ENCODE measurements at places on chromosomes 5 and 9.
A peak's percentile ranks its signal among the peaks of the same experiment; 100 is the strongest.

DNA sequence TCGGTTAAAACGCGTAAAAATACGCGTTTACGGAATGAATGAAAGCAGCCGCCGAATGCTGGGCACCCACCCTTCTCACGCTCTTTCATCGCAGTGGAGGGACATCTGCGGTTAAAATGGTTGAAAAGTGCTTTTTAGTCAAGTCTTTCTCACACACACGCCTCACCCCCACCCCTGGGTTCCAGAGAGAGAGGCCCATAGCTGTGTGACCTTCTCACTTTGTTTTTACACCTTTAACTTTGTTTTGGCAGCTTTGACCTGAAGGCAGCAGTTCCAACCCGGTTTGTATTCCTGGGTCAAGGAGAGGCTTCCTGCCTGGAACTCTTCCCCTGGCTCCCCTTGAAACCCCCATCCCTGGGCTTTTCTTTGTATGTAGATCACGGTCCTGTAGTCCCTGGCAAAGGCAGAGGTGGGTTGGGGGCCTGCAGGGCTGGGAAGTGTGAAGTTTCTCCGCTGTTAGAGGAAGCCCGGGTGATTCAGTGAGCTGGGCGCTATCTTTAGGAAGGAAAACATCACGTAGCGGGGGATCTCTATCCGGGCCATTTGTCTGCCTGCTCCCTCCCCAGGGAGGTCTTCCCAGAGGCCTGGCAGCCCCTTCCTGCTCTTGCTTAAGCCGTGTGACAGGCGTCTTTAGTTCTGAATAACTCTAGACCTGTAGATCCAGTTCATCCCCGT, 29.6 kb downstream of the SPRY4 start:
- H3K27me3 ChIP-seq: no peaks in the 10 kb centered on the region
- H3K27ac ChIP-seq: peak overlapping the region; percentile 88
- H3K4me3 ChIP-seq: no peak overlapping the region
- peaks cover 47% of the 10 kb centered on the region for H3K4me1 ChIP-seq
- DNase-seq: no peak

DNA sequence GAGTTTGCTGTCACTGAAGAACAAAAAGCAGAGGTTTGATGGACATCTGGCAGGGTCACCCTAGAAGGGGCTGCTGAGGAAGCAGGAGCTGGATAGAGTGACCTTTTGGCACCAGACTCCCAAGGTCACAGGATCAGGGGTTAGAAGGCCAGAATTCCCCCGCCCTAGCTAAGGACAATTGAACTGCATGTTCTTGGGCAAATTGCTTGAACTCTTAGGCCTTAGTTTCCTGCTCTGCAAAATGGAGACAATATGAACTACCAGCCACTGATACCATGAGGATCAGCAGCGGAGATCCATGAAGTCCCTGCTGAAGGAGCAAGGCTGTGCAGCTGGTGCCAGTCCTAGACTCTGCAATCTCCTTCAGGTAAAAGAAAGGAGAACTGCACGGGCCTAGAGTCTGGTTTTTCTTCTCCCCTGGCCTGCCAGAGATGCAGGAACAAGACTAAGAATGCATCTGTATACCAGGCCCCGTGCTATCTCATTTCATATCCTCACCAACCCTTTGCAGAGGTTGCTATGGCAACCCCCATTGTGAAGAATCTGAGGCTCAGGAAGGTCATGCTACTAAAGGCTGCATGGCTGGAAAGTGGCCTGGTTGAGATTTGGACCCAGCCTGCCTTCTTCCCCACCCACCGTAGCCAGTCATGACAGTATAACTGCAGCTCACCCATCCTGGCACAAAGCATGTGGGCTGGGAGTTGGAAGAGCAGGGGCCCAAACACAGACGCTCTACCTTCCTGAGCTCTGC, 33.7 kb downstream of the CAMK2A start:
- DNase-seq: no peak
- H3K27ac ChIP-seq: no peak overlapping the region
- H3K36me3 ChIP-seq: no peaks in the 10 kb centered on the region
- no peaks in the 10 kb centered on the region for H3K27me3 ChIP-seq
- no peak overlapping the region for H3K4me3 ChIP-seq

GRCh38 chr9:24832307-24832706, 286.6 kb upstream of the IZUMO3 start:
- H3K27ac ChIP-seq: no peak overlapping the region
- H3K36me3 ChIP-seq: no peaks in the 10 kb centered on the region
- DNase-seq: no peak
- H3K4me3 ChIP-seq: no peak overlapping the region
- H3K4me1 ChIP-seq: no peaks in the 10 kb centered on the region
- no peaks in the 10 kb centered on the region for H3K27me3 ChIP-seq

GRCh38 chr5:78507531-78507930, 141.0 kb downstream of the LHFPL2 start:
- no peak for DNase-seq

GRCh38 chr5:35543408-35543807, 74.3 kb upstream of the SPEF2 start:
- DNase-seq: no peak
- no peak overlapping the region for H3K27ac ChIP-seq
- no peak overlapping the region for H3K4me3 ChIP-seq

DNA sequence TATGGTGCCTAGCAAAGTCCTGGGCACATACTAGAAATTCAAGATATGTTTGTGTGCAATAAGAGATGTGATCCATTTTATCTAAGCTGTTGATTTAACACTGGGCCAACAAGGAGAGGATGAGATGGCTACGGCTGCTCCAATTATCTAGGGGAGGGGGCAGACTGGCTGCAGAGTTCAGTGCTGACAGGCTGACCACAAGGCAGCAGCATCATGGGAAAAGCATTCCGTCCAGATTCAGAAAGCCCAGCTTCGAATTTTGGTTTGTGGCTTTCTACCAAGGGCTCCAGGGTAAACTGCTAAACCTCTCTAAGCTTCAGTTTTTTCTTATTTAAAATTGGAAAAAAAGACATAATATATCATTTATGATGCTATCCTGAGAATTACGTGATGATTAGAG, 385.1 kb upstream of the DAP start:
- H3K4me3 ChIP-seq: no peak overlapping the region
- peak; percentile 51 for DNase-seq
- H3K27me3 ChIP-seq: no peaks in the 10 kb centered on the region
- H3K4me1 ChIP-seq: peaks cover 3% of the 10 kb centered on the region

- DNase-seq: no peak
- H3K36me3 ChIP-seq: no peaks in the 10 kb centered on the region
- H3K27ac ChIP-seq: no peak overlapping the region
- no peak overlapping the region for H3K4me3 ChIP-seq
- no peaks in the 10 kb centered on the region for H3K4me1 ChIP-seq
Measured at GRCh38 chr5:118675247-118675646, 313.1 kb downstream of the DTWD2 start.

GRCh38 chr9:113631137-113631765, 167.7 kb downstream of the RGS3 start:
- H3K36me3 ChIP-seq: no peaks in the 10 kb centered on the region
- H3K27me3 ChIP-seq: no peaks in the 10 kb centered on the region
- no peak overlapping the region for H3K4me3 ChIP-seq
- no peak overlapping the region for H3K27ac ChIP-seq

DNA sequence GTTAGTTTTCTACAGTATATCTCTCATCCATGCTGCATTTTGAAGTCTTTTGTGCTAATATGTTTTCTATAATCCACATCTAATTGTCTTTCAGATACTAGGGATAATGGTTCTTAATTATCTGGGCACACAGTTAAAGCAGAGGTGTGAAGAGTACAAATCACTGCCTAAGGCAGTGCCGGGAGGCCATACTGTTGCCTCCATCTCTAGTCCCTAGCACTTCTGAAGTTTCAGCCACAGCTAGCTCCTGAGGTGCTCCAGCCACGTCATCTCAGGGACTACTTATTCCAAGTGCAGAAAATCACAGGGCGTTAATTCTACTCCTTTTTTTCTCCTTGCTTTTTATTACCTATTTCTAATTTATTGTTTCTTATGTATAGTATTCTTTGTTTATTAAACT, 760.0 kb upstream of the FAM174A start:
- DNase-seq: no peak
- H3K27ac ChIP-seq: no peak overlapping the region
- no peaks in the 10 kb centered on the region for H3K27me3 ChIP-seq
- no peak overlapping the region for H3K4me3 ChIP-seq

- peaks cover 33% of the 10 kb centered on the region for H3K4me1 ChIP-seq
- H3K27me3 ChIP-seq: no peaks in the 10 kb centered on the region
- H3K27ac ChIP-seq: peak overlapping the region; percentile 96
- DNase-seq: peak; percentile 69
- H3K4me3 ChIP-seq: no peak overlapping the region
Measured at GRCh38 chr5:112006721-112007120, 249.7 kb upstream of the NREP start.

DNA sequence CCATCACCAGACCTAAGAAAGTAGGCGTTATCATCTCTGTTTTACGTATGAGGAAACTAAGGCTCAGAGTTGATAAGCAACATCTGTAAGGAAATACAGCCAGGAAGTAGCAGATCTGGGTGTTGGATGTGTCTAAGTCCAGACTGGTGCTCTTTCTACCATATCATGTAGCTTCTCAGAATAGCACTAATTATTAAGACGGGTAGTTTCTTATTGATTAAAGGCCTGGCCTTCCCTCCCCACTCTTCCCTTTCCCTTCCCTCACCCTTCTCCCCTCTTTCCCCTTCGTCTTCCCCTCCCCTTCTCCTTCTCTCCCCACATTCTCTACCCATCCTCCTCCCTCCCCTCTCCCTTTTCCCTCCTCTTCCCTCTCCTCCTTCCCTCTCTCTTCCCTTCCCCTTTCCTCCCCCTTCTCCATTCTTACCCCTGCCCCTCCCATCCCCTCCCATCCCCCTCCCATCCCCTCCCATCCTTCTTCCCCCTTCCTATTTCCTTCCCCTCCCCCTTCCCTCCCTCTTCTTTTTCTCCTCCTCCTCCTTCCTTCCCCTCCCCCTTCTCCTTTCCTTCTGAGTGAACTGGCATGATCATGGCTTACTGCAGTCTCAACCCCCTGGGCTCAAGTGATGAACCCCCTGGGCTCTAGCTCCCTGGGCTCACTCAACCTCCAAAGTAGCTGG, 79.4 kb downstream of the SNX24 start:
- DNase-seq: no peak
- no peaks in the 10 kb centered on the region for H3K27me3 ChIP-seq
- H3K36me3 ChIP-seq: no peaks in the 10 kb centered on the region
- H3K27ac ChIP-seq: no peak overlapping the region
- H3K4me3 ChIP-seq: no peak overlapping the region

GRCh38 chr5:107460789-107461188, 209.9 kb downstream of the EFNA5 start:
- no peak for DNase-seq
- H3K36me3 ChIP-seq: no peaks in the 10 kb centered on the region
- no peak overlapping the region for H3K4me3 ChIP-seq
- H3K27ac ChIP-seq: no peak overlapping the region
- peaks cover 4% of the 10 kb centered on the region for H3K27me3 ChIP-seq
- peaks cover 3% of the 10 kb centered on the region for H3K4me1 ChIP-seq

DNA sequence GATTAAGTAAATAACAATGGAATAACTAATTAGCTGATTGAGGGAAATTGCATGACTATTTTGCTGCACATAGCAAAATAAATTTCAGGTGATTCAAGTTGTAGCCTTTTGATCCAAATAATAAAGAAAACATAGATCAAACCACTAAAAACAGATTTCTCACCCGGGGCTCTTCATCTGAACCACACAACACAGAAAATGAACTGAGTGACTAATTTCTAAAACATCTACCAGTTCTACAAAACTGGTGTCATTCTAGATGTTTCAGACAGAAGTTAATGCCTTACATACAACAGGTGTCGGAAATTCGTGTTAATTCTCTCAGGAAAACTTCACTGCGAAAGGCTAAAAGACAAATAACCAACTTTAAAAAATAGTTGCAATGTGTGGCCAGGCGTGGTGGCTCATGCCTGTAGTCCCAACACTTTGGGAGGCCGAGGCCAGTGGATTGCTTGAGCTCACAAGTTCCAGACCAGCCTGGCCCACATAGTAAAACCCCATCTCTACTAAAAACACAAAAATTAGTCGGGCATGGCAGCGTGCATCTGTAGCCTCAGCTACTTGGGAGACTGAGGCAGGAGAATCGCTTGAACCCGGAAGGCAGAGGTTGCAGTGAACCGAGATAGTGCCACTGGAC, 6.9 kb downstream of the PROP1 start:
- H3K36me3 ChIP-seq: no peaks in the 10 kb centered on the region
- peaks cover 18% of the 10 kb centered on the region for H3K27me3 ChIP-seq
- no peak overlapping the region for H3K4me3 ChIP-seq

- H3K27ac ChIP-seq: no peak overlapping the region
- no peak overlapping the region for H3K4me3 ChIP-seq
- no peak for DNase-seq
- H3K4me1 ChIP-seq: peaks cover 12% of the 10 kb centered on the region
Measured at GRCh38 chr9:15153961-15154360, 153.1 kb downstream of the TTC39B start.

GRCh38 chr5:72177538-72177937, 70.3 kb downstream of the MAP1B start:
- no peak overlapping the region for H3K27ac ChIP-seq
- H3K4me1 ChIP-seq: peaks cover 28% of the 10 kb centered on the region
- peaks cover 15% of the 10 kb centered on the region for H3K36me3 ChIP-seq
- H3K4me3 ChIP-seq: no peak overlapping the region
- H3K27me3 ChIP-seq: no peaks in the 10 kb centered on the region

DNA sequence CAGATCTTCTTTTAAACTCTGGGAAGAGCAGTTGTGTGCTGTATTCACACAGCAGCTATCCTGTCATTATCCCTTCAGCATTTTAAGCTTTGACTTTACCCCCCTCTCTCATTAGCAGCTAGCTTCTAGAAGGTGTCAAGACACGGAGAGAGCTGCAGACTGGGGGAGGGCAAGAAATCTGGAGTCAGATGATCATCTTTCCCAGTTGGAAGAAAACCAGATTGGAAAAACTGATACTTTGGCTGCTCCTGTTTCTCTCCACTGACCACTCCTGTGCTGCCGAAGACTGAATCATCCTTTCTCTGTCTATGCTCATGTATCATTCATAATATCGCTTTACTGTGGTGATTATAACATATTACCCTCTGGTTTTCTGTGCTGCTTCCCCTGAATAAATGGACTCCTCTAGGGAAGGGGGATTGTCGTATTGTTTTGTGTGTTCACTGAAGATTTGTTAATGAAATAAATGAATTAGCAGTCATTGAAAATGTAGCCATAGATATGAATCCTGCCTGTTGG, 75.1 kb downstream of the SH3GL2 start:
- no peak for DNase-seq
- no peaks in the 10 kb centered on the region for H3K4me1 ChIP-seq
- H3K27me3 ChIP-seq: no peaks in the 10 kb centered on the region
- H3K27ac ChIP-seq: no peak overlapping the region
- H3K4me3 ChIP-seq: no peak overlapping the region
- no peaks in the 10 kb centered on the region for H3K36me3 ChIP-seq

- H3K27ac ChIP-seq: no peak overlapping the region
- DNase-seq: peak; percentile 72
- no peaks in the 10 kb centered on the region for H3K27me3 ChIP-seq
Measured at GRCh38 chr9:130143958-130144366, 28.2 kb upstream of the NCS1 start.

- no peaks in the 10 kb centered on the region for H3K27me3 ChIP-seq
- peak; percentile 7 for DNase-seq
- no peak overlapping the region for H3K4me3 ChIP-seq
Measured at GRCh38 chr5:53161876-53162275, 52.3 kb upstream of the MOCS2 start.

GRCh38 chr9:113578279-113578865, 114.8 kb downstream of the RGS3 start:
- peak overlapping the region; percentile 85 for H3K27ac ChIP-seq
- H3K4me1 ChIP-seq: peaks cover 57% of the 10 kb centered on the region
- no peaks in the 10 kb centered on the region for H3K36me3 ChIP-seq
- peak; percentile 79 for DNase-seq

- no peak overlapping the region for H3K27ac ChIP-seq
- DNase-seq: no peak
- H3K36me3 ChIP-seq: no peaks in the 10 kb centered on the region
- H3K4me3 ChIP-seq: no peak overlapping the region
- H3K4me1 ChIP-seq: peaks cover 14% of the 10 kb centered on the region
- no peaks in the 10 kb centered on the region for H3K27me3 ChIP-seq
Measured at GRCh38 chr5:43315682-43316081, 2.5 kb upstream of the HMGCS1 start.

Data from astrocyte (in vitro differentiated cells and primary cell).